ENCODE measurements at places on chromosomes 7 and 10.

DNA sequence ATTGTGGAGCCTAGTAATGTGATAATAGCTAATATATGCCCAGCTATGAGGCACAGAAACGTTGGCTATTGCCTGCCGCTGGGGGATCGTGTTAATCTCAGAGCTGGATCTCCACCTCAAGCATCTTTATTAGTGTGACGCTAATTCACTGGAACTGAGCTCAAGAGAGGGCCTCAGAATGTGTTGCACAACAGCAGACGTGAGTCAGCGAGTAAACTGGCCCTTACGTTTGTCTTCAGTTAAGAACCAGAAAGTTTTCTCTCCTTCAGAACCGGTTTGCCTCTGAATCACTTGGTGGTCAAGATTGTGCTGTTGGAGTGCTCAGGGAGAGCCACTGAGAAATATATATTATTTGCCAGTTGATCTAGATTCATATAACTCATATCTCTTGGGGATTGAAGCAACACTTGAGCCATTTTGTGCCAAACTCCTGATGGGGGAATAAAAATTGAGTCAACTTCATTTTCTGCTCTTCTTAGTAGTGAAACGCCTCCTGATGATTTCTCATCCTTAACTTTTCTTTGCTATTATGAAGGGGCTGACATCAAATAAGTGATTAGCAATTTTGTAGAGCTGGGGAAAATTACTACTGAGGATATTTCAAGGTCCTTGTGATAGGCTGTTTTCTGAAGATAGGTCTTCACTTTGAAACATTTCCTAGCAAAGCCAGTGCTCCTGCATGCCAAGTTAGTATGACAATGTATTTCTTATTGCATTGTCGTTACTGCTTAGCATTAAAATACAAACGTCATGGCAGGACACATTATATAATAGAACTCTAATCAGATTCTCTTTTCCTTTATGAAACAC lies 22.3 kb downstream of the BZW2 start:
- DNase-seq: no peak

GRCh38 chr10:71375952-71376351 lies 20.8 kb upstream of the CDH23 start:
- no peak for DNase-seq

DNA sequence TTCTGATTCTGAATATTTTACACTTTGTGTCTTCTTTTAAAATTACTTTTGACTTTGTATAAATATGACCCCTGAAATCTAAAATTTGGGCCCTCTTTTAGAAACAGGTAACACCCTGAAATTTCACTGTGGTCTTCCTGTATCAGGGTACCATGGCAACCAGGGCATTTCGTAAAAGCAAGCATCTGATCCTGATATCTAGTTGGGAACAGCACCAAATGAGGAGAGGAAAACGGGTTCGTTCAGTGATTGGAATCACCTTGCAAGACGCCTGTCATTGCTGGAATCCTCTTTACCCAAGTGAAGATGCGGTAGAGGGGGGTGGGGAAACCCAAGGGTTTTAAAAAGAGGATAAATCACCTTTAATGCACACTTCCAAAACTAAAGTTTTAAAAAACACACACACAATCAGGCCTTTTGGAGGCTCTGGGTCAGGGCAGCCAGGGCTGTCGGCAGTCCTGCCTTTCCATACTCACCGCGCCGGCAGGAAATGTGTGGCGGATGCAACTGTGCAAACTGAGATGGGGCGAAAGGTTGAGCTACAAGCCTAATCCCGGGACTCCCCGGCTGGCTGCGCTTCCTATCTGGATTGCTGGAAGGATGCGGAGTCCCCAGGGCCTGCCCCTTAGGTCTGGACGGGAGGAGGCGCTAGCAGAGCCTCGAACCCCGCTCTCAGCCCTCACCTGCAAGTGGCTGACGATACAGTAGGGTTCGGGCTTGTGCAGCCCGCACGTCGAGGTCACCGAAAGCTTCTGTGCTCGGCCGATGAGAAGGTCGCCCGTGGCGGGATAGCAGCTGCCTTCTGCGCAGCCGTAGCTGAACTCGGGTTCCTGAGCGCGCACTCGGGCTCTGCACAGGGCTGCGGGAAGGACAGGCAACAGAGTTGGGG lies 1.8 kb downstream of the LAMB1 start:
- no peak for DNase-seq

GRCh38 chr7:4225361-4225771 lies 456.7 kb upstream of the FOXK1 start:
- DNase-seq: no peak

GRCh38 chr7:14018751-14019150 lies 29.3 kb upstream of the ETV1 start:
- no peak for DNase-seq

DNA sequence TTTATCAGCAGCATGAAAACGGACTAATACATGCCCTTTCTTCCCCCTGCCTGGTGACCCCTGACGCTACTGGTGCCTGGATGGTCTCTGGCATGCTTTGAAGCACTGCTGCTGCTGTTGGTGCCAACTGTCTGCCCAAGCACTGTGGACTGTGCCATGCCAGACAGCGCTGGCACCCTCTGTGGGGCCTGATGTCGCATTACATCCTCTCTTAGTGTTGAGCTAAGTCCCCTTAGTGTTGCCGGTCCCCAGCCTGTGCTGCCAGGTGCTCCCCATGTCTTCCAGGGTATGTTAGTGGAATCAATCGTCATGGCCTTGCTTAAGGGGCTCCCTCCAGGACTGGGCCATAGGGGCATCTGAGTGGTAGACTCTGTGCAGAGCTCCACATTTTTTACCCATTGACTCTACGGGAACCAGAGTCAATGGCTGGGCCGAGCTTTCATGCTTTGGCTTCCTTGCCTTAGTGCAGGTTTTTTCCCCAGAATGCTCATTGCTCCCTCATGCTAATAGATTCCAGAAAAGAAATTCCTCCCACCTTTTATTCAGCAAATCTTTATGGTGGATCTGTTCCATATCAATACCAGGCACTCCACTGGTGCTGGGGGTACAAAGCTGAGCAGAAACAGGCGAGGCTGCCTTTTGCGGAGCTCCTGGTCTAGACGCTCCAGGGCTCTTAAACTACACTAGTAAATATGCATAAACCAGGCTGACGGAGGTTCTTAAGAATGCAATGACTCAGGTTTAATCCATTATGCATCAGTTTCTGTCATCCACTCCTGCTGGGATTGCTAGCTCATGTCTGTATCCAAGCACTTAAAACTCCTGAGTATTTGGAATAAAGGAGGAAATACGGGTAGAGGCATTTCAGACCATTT lies 21.8 kb upstream of the MRC1 start:
- DNase-seq: no peak

DNA sequence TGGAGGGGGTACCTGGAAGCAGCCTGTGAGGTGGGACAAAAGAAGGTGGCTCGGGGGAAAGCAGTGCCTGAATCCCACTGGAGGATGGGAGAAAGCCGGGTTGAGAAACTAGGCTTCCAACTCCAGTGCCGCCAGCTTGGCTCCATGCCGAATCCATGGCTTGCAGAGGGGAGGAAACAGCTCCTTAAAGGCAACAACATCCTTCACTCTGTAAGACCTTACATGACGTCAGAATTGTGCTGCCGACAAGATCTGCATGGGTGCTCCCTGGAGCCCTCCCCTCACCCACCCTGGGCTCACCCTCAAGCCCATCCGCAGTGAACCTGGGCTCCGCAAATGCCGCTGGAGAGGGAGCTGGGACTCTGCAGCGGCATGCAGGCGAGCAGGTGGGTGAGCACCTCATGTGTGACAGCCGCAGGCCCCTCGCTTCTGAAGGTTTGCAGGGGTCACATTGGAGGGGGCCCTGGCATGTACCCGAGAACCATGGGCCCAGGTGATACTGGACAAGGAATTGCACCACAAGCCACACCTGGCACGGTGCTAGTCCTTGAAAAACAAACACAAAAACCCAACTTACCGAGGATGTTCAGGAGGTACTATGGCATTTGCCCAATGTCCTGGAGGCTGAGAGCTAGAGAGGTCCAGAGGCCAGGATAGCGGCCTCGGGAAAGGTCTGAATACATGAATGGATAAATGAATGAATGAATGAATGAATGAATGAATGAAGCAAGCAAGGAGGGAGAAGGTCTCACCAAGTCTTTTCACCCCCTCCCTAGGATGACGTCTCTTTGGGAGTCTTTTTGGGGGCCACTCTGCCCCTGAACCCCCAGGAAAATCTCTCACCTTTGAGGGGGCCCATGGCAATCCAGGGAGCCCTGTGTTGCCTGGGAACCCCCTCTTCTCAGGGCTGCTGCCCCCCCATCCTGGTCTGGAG lies 238.6 kb upstream of the SHH start:
- no peak for DNase-seq

DNA sequence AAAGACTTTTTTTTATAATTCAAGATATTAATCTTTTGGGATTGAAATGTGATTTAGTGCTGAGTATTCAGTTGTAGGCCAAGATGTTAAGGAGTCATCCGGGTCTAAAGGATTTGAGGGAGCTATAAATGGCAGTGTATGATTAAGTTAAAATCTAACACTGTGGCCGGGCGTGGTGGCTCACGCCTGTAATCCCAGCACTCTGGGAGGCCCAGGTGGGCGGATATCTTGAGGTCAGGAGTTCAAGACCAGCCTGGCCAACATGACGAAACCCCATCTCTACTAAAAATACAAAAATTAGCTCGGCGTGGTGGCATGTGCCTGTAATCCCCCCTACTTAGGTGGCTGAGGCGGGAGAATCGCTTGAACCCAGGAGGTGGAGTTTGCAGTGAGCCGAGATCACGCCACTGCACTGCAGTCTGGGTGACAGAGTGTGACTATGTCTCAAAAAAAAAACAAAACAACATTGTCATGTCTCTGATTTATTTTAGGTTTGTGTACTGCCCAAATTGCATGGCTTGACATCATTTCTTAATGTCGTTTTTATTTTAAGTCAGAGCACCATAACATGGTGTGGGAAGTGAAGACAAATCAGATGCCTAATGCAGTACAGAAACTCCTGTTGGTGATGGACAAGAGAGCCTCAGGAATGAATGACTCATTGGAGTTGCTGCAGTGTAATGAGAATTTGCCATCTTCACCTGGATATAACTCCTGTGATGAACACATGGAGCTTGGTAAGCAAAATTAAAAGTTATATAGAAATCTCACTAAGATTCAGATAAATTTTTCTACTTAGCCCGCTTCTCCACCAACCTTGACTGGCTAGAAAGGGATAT lies 10.7 kb downstream of the HBP1 start:
- DNase-seq: no peak

GRCh38 chr10:132862485-132863420 lies 76.8 kb upstream of the NKX6-2 start:
- DNase-seq: no peak

DNA sequence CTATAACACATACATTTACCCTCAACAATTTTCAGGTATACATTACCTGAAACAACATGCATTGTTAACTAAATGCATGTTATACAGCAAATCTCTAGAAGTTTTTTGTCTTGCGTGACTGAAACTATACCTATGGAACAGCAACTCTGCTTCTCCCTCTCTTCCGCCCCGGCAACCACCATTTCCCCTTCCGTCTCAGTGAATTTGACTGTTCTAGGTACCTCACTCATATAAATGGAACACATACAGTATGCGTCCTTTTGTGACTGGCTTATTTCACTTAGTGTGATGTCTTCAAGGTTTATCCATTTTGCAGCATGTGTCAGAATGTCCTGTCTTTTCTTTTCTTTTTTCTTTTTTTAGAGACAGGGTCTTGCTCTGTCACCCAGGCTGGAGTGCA lies 22.5 kb downstream of the CALHM2 start:
- DNase-seq: no peak

DNA sequence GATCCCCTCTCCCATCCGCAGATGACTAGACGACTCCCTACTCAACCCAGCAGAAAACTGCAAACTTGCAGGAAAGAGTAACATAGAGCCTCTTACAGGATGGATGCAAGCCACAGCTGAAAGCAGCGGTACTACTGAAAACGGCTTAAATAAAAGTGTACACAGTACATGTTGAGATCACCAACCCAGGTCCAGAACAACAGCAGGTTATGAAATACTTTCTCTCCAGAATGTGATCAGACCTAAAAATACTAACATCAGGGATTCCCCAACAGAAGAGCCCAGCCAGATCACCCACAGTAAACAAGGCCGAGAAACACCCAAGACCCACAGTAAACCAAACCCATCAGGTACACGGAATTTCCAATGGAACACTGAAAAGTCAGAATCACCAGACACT lies 13.2 kb downstream of the ATE1 start:
- DNase-seq: no peak

DNA sequence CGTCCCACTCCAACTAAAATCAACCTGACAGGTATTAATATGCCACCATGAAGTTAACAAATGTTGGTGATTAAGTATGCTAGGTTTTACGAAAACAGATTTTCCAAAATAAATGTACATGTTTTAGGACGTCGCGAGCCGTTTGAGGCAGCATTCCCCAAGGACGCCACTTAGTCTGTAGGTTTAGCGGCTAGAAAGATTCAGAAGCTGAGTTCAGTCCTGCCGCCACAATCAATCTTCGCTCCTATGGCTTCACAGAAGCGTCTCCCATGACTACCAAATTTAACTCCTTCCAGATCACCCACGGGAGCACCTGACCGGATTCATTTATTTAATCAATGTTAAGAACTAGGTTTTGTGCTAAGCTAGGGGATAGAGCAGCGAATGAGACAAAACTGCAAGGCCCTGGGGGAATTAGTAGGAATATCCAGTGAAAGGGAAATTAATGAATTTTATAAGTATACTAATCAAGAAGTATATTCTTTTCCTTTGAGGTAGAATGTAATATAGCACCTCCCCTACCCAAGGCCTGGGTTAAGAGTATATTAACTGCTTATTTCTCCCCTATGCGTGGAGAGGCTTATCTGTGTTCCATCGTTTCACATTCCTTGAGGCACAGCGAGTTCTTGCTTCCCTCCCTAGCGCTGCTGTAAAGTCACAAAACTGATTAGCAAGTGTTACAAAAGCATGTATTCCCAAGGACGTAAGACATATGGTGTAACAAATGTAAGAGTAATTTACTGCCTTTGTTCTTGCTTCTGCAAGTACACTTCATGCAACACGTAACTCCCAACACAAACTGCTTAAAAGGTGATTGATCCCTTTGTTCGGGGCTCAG lies 994 bp upstream of the CYP51A1 start:
- no peak for DNase-seq

DNA sequence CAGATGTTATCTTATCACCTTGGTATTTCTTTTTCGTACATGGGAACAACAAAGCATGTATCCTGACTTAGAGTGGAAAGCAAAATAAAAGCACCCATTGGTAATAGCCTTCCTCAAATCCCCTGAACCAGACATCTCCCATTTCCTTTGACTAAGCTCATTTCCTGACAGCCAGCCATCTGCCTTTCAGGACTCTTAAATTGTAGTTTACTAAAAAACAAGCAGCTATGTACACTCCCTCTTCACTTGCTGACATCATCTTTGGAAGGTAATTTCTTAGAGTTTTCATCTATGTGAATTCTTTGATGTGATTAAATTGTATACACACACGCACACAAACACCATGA lies 40.7 kb downstream of the ARL4A start:
- no peak for DNase-seq

- DNase-seq: no peak
Measured at GRCh38 chr7:148385009-148385682, 205.4 kb upstream of the C7orf33 start.

GRCh38 chr10:31242902-31243301 lies 76.1 kb upstream of the ZEB1 start:
- no peak for DNase-seq

- peak; percentile 61 for DNase-seq
Measured at GRCh38 chr10:118045837-118046394, 825 bp downstream of the RAB11FIP2 start.
